ENCODE measurements at places on chromosomes 4 and X.
A peak's percentile ranks its signal among the peaks of the same experiment; 100 is the strongest.

DNA sequence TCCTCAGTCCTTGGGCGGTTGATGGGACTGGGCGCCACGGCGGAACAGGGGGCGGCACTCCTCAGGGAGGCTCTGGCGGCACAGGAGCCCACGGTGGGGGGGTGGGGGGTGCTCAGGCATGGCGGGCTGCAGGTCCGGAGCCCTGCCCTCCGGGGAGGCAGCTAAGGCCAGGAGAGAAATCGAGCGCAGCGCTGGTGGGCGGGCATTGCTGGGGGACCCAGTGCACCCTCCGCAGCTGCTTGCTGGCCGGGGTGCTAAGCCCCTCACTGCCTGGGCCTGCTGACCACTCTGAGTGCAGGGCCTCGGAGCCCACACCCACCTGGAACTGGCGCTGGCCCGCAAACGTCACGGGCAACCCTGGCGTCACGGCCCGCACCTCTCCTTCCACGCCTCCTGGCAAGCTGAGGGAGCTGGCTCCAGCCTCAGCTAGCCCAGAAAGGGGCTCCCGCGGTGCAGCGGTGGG lies 164.9 kb upstream of the AGA start:
- no peaks in the 10 kb centered on the region for H3K4me1 ChIP-seq
- H3K27me3 ChIP-seq: no peaks in the 10 kb centered on the region
- no peaks in the 10 kb centered on the region for H3K36me3 ChIP-seq
- no peak overlapping the region for H3K4me3 ChIP-seq
- DNase-seq: no peak
- H3K27ac ChIP-seq: no peak overlapping the region

GRCh38 chr4:140675599-140676231 lies 80.5 kb downstream of the TBC1D9 start:
- H3K4me3 ChIP-seq: no peak overlapping the region
- no peaks in the 10 kb centered on the region for H3K36me3 ChIP-seq
- H3K27me3 ChIP-seq: peaks cover 17% of the 10 kb centered on the region
- H3K4me1 ChIP-seq: no peaks in the 10 kb centered on the region

DNA sequence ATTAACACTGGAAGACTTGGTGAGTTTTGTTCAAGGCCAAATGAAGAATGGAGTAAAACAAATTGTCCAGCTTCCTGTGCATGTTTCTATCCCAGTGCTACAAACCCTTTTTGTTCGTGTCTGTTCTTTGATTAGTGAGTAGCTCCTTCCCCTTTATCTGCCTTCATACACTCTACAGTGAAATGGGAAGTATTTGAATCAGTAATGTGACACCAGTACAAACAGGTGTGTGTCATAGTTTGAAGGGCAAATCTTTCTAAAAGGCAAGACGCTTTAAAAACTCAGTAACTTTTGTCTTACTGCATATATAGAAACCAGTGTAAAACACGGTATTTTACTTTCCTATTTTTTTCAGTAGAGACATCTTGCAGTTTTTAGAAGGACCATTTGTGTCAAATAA lies 5.9 kb downstream of the ARHGEF38 start:
- H3K36me3 ChIP-seq: no peaks in the 10 kb centered on the region
- H3K27ac ChIP-seq: no peak overlapping the region
- no peaks in the 10 kb centered on the region for H3K4me1 ChIP-seq
- DNase-seq: no peak

DNA sequence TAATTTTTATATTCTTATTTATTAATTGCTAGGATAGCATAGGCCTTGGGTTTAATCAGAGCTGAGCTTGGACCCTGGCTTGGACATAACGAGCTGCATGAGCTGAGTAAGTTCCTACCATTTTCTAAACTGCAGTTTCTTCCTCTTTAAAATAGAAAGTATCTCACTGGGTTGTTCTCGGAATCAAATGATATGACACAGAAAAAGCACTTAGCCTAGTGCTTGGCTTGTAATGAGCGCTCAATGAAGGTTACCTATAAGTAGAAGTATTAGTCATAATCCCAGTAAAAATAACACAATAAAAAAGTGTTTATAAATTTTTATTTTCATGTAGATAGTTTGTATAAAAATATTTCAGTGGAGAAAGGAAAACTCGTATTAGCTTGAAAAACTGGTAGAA lies 113.3 kb upstream of the PDLIM3 start:
- no peaks in the 10 kb centered on the region for H3K4me1 ChIP-seq
- H3K27ac ChIP-seq: no peak overlapping the region
- H3K27me3 ChIP-seq: peaks cover 20% of the 10 kb centered on the region
- H3K4me3 ChIP-seq: no peak overlapping the region

GRCh38 chr4:6999172-7000086 lies 43.7 kb upstream of the TADA2B start:
- DNase-seq: no peak
- no peaks in the 10 kb centered on the region for H3K27me3 ChIP-seq
- H3K4me3 ChIP-seq: no peak overlapping the region
- peak overlapping the region; percentile 73 for H3K27ac ChIP-seq
- peaks cover 68% of the 10 kb centered on the region for H3K36me3 ChIP-seq

All from effector memory CD8-positive, alpha-beta T cell (primary cell).